ENCODE measurements at places on chromosomes 7 and 10.
A peak's percentile ranks its signal among the peaks of the same experiment; 100 is the strongest.

- DNase-seq: no peak
Measured at GRCh38 chr10:5641501-5641900, 24.9 kb downstream of the ASB13 start.

GRCh38 chr10:3544561-3544960 lies 240.4 kb downstream of the KLF6 start:
- no peak for DNase-seq

DNA sequence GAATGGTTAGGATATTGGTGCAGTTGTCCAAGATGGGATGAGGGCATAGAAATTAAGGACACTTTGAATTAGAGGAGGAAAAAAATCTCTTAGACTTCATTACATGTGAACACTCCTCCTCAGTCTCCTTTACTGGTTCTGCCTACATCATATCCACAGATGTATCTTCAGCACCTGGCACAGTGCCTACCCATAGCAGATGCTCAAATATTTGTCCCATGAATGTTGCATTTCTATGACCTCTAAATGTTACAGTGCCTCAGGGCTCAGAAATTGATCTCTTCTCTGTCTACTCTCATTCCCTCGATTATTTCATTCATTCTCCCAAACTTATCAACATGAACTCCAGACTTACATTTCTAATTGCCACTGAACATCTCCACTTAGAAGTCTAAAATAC lies 17.1 kb downstream of the CNNM1 start:
- DNase-seq: no peak

DNA sequence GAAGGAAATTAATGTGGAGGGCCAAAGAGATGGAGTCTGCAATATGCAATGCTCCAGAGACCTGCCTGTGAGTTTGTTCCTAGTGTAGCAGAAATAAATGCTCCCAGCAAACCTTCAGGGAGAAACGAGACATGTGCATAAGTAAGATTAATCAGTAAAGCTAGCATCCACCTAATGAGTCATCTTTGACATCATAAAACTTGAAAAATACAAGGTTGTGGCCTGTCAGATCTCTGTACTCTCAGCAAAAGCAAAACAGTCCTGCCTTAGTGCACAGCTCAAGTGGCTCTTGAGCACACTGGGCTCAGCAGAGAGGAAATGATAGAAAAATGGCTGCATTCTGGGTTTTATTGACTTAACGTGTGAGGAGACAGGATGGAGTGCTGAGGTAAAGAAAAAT lies 32.5 kb upstream of the ERCC6 start:
- DNase-seq: no peak

DNA sequence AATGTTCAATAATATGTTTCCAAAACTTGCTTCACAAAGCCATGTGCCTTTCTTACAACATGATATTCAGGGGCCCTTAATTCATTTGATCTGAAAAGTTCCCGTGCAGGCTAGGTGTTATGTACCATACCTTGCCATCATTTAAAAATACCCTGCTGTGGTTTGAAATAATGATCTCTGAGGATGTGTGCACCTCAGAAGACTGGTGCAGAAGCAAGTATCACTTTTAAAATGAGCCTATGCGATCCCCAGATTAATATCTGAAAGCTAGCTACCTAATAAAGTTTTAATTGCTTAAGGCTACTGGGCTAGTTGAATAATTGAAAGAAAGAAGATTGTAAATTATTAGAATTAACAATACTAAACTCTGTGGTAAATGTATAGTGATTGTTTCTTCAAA lies 262.4 kb downstream of the CDK14 start:
- no peak for DNase-seq

DNA sequence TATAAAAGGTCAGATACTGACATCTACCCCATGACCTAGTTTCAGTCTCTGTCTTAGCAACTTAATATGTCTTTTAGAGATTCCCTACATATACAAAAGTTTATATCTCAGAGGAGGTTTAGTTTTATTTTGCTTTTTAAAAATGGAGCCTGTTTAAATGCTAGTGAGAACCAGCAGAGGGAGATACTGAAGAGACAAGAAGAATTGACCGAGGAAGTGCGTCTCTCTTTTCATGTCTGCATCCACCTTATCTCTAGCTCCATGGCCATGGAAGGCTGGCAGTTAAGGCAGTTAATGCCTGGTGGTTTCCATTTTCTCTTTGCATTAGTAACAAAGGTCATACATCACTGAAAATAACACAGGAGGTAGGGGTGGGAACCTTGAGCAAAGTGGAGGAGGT lies 10.7 kb downstream of the SUV39H2 start:
- DNase-seq: no peak

DNA sequence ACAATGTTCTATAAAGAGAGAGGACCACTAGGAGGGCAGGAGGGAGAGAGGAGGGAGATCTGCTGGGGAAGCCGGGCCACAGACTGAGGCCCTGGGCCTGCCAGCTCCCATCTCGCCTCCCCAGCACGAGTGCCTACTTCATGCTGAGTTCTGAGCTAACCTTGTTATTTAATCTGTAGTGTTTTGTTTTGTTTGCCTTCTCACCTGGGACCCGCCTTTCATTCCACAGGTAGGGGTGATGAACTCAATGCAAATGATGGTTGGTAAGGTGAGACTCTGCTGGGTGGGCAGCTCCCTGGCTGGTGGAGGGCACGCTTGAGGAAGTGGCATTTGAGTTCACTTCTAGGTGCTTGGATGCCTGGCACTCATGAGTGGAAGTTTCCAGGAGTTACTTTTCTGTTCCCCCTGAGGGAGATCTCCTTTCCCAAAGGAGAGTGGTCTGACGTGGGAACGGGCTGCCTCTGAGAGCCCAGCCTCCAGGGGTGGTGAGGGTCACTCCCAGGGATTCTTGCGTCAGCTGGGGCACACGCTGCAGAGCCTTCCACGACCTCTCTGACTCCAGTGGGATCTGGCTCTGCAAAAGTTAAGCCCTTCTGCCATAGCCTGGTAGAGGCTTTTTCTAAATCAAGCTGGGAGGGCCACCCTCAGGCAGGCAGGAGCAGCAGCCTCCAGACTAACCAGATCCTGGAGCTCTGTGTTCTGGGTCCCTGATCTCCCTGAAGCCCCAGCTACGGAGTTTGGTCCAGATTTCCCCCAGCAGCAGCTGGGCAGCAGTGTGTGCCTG lies 22.4 kb downstream of the UBTD1 start:
- DNase-seq: no peak

DNA sequence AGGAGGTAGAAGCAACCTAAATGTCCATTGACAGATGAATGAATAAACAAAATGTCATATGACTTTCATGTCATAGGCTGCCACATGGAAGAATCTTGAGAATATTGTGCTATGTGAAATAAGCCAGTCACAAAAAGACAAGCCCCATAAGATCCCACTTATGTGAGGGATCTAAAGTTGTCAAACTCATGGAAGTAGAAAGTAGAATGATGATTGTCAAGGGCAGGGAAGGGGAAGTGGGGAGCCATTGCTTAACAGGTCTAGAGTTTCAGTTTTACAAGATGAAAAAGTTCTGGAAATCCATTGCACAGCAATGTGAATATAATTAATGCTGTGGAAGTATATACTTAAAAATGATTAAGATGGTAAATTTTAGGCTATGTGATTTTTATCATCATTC lies 229.3 kb upstream of the KMT2E start:
- no peak for DNase-seq

DNA sequence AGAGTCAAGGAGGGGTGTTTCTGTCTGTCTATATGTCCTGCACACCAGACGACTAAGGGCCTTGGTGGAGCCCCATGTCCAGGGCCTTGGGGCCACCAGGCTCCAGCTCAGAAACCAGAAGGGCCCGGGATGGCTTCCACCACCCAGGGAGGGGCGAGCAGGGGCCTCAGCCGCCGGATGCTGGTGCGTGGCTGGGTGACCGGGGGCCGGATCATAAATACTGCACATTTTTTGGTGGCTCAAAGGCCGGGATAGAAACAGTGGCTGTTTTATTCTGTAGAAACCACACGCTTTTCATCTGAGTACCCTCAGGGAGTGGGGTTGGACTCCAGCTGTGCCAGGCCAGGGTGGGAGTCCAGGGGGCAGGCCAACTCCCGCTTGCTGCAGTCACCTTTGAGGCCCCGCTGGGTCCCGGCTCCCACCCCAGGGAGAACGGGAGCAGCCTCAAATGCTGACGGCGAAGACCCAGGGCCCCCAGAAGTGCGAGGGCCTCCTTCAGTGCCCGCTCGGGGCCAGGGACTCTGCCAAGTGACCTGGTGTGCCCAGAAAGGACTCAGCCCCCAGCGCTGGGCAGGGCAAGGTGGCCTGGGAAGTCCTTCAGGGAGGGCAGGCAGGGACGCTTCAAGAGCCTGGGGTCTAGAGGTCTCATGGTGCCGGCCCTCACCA lies 28.2 kb downstream of the PDGFA start:
- no peak for DNase-seq

- peak; percentile 61 for DNase-seq
Measured at GRCh38 chr10:122267849-122268737, 3.0 kb upstream of the BTBD16 start.

- DNase-seq: peak; percentile 84
Measured at GRCh38 chr10:110535958-110536891, 31.3 kb upstream of the SMC3 start.

- no peak for DNase-seq
Measured at GRCh38 chr10:69738071-69738470, 63.6 kb upstream of the COL13A1 start.

All from activated CD4-positive, alpha-beta T cell treated with anti-CD3 and anti-CD28 coated beads, Interleukin-2, amount 50 U/mL, for 48 hours (primary cell).